ENCODE measurements at places on chromosomes 7 and 10.

DNA sequence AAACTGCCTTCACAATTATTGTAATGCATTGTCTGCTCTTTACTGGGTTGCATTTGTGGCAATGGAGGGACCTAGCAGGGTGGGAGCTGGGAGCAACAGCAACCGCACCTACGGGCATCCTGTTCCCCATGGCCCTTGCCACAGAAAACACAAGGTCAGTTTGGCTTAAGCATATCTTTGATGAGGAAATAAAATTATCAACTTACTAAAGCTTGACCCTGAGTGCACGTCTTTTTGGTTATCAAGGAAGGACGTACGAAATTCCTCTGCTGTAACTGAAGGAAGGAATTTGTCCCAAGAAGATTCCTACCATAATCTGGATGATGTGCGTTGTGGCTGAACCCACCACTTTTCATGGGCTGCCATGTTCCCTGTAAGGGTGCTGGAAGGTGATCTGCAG is 19.9 kb upstream of the PTPRN2 start:
- no peak for DNase-seq

- no peak for DNase-seq
Observed at GRCh38 chr7:112120696-112121217, 85.4 kb downstream of the DOCK4 start.

DNA sequence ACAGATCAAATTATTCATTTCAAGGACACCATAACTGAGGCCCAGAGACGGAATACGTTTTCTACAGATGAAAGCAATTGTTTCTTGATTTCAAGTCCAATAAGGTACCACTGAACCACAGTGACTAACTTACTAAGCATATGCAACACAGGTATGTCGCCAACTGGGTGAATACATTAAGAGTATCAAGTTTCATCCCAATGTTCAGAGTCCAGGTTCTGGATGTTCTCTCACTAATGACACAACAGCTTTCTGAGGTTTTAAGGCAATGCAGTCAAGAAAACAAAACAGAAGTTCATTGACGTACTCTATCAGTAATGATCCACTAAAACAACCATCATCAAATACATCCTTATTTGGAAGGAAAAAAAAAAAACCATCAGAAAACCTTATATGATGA is 35.8 kb downstream of the NSUN6 start:
- DNase-seq: peak; percentile 67

DNA sequence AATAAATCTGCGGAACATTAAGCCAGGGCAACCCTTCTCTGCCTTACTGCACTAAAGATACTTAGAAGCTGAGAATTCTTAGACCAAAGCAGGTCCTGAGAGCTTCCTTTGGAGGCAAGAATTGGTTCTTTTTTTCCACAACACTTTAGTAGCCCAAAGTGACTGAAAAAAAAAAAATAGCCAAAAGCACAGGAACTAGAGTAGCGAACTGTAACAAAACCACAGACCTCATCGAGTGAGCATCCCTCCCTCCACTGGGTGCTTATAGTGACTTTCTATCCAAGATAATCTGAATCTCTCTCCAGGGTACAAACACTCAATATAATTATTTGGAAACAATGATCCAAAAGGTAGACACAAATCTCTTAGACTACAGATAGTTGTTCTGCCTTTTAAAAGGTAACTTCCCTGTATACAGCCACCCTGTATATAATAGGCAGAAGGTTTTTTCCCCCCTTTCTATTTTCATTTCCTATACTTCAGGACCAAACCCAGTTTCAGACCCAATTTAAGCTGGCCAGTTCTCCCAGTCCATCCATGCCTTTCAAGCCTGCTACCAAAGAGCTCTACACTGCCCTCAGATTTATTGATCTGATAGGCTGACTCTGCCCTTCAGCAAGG is 31.6 kb upstream of the KCNIP2 start:
- DNase-seq: no peak

- no peak for DNase-seq
Observed at GRCh38 chr10:97080051-97080776, 105.5 kb downstream of the SLIT1 start.

GRCh38 chr7:146397141-146397540 is 280.5 kb downstream of the CNTNAP2 start:
- DNase-seq: no peak

DNA sequence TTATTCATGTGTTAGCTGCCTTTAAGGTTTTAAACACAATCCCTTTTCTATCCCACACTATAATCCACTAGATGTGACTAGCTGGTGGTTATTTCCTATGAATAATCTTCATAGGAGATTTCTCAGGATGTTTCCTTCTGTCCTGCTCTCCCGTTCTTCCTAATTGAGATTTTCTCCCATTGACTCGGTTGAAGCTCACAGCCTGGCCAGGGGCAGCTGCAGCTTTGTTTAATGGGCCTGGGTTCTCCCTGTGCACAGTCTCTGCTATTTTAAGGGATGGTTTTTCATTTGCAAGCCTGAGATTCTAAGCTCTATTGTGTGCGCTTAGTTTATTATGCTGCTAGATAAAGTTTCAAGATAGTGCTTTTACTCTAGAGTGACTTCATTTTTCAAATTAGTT is 283.4 kb upstream of the AOAH start:
- no peak for DNase-seq

GRCh38 chr7:2698581-2699288 is 10.7 kb downstream of the AMZ1 start:
- DNase-seq: no peak

GRCh38 chr10:113426181-113426877 is 126.5 kb upstream of the HABP2 start:
- no peak for DNase-seq

DNA sequence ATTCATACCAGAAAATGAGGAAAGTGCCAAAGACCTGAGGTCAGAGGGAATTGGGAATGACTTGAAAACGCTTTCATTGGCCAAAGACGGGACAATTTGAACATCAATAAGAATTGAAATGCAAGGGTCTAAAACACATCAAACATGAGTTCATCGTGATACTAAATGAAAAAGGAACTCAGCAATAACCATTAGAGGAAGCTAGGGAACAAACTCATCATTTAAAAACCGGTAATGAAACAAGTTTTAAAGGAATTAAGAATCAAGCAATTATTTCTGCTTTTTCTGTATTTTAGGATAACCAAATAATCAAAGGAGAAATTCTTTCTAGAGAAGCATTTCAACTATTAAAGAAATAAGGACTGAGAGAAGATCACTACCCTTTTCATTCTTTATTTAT is 303.1 kb downstream of the ARHGAP12 start:
- no peak for DNase-seq

- DNase-seq: no peak
Observed at GRCh38 chr7:27188386-27189294, 3.6 kb upstream of the HOXA11 start.

DNA sequence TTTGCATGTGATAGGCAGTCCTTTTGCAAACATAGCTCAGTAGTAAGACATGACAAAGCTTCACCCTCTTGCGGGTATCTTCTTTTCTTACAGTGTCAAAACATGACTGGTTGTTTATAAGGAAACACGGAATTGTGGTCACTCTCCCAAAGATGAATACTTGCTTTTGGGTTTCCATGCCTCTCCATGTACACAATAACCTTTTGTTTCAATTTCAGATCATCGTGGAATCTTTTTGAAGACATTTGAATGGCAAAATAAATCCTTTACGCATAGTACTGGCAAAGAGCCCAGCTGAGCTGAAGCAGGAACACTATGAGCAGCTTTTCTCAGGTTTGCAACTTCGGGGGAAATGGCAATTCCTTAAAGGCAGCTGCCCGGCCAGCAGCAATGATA is 156.8 kb upstream of the FRMD4A start:
- DNase-seq: peak; percentile 55

DNA sequence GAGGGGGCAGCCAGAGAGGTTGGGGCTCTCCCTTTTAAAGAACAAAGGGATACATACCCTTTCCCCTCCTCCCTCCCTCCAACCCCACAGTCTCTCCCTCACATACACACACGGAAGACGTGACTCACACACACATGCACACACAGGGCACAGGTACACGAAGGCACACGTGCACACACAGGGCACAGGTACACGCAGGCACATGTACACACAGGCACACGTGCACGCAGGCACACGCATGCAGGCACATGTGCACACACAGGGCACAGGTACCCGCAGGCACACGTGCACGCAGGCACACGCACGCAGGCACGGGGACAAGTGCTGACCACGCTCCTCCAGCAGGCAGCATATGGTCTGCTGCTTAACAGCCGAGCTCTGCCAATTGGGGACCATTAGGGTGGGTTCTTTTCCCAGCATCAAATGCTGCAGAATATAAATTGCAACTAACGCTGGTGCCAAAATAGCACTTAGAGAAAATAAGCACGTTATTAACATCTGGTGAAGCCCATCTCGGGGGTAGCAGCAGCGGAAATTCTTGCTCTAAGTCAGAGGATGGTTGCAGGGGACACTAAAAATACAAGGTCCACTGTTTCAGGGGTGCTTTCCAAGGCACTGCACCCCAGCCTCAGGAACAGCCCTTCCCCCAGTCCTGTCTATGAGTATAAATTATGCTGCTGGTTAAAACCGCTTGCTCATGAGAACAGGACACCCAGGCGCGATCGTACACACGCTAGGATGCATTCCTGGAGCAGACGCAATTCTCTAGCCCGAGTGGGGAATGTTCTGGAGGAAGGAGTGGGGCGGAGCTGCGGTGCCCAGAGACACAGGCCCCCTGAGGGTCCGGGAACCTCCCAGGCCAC is 55.2 kb upstream of the TNRC18 start:
- DNase-seq: peak; percentile 40

- DNase-seq: peak; percentile 57
Observed at GRCh38 chr10:6396652-6397051, 183.4 kb downstream of the PRKCQ start.

- peak; percentile 72 for DNase-seq
Observed at GRCh38 chr7:16695621-16696237, 49.7 kb downstream of the BZW2 start.

GRCh38 chr10:83037653-83038052 is 1101.7 kb upstream of the GHITM start:
- DNase-seq: no peak

DNA sequence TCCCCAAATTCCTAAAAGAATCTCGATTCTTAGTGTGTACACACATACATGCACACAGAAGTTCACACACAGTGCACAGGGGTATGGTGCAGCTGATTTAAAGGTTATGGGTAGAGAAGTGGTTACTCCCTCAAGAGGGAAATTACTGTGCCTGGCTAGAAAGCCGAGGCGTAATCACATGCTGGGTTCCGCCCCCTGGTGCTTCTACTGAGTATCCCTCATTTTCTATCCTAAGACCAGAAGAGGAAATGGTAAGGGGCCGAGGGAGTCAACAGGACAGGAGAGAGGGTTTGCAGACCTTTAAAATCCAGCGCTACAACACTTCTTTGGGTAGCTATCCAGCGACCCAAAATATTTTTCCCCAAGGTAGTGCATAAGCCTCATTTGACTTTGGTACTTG is 147.3 kb upstream of the TMEM196 start:
- no peak for DNase-seq

GRCh38 chr10:132889556-132889955 is 52.8 kb downstream of the CFAP46 start:
- no peak for DNase-seq

DNA sequence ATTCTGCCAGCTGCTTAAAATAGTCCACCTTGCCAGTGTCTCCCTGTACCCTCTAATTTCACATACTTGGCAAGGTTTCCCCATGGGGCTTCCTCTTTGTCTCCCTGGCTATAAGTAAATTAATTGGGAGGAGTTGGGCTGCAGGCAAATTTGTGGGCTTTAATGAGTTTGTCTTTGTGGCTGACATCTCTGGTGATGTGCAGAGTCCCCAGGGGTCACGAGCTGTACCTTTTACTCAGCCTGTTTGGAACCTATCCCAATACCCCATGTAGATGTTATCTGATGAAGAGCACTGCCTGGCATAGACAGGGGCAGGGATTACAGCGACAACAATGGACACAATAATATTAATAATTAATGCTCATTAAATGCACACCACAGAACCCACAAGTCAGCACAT is 132.5 kb downstream of the SLIT1 start:
- no peak for DNase-seq

- peak; percentile 54 for DNase-seq
Observed at GRCh38 chr10:50540069-50540825, 83.5 kb downstream of the SGMS1 start.

DNA sequence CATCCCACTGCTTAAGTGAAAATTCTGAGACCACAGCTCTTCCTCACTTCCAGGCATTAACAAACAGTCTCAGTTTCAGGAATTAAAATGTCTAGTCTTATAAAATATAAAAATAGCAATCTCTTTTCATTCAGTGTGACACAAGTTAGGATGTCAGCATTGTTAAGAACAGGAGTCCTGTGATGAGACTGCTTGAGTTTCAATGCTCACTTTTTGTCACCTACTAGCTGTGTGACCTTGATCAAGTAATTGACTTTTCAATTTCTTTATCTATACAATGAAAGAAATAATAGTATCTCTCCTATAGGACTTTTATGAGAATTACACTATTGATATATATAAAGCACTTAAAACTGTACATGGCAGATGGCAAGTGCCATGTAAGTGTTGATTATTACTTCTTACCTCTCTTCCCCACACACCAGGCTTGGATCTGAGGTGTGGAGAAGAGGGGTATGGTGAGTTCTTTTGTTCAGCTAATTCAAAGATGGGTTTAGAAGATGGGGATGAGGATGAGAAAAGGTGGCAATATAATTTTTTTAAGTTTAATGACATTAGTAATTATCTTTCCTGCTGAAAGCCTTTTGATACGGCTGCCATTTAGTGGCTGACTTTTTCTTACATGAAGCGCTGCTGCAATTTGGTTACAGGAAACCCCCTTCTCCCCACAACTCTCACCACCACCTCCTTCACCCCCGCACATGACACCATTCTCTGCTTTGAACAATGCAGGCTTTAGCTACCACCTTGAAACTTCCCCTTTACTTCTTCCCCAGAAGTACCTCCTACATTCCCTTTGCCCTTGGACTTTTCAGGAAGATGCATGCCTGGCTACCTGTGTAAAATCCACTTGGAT is 20.8 kb upstream of the HYAL4 start:
- no peak for DNase-seq

- DNase-seq: no peak
Observed at GRCh38 chr10:46019569-46020343, 10.7 kb downstream of the NCOA4 start.

DNA sequence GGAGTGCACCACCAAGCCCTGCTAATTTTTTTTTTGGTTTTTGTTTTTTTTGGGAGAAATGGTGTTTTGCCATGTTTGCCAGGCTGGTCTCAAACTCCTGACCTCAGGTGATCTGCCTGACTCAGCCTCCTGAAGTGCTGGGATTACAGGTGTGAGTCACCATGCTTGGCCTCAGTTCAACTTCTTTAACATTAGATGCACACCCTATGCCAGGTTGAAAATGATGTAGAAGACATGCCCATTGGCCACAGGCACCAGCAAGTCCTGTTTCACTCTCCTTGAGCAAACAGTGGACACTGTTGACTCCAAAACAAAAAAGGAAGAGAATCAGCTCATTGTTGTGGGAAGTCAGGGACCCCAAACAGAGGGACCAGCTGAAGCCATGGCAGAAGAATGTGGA is 1205.3 kb downstream of the REEP3 start:
- DNase-seq: no peak

DNA sequence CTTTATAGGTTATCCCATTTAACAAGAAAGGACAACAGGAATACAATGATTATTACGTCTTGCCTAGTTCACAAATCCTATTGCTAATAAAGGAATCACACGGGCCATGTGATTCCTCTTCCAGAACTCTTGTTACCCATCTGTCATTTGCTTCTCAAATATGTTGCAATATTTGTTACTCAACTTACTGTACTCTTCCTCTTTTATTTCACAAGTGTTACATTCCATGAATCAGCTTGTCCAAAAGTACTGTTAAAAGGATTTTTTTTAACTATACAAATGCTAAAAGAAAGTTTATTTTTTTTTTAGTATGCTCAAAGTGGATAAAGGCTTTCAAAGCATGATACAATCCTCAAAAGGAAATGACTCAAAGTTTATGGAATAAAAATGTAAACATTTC is 3.9 kb upstream of the CD36 start:
- DNase-seq: peak; percentile 92

Measured in iris pigment epithelial cell (primary cell).